ENCODE measurements at places on chromosomes 1 and 21. TPM values are rescaled to one million over a fixed set of nuclear protein-coding genes. Genes with fewer than 3 reads are reported as not detected.

The C1QB gene
- total RNA-seq = not detected

The OLIG2 gene
- total RNA-seq = not detected

The ATP6V1G3 gene
- total RNA-seq = not detected

The FAM72C gene
- total RNA-seq = 3.5 TPM

The UTP11 gene
- 31.7 TPM for total RNA-seq

The MAGOH gene
- 65.2 TPM for total RNA-seq

The CHODL gene
- total RNA-seq = not detected

The USP48 gene
- total RNA-seq = 129 TPM

The MROH7 gene
- 0.86 TPM for total RNA-seq

- no peak overlapping the region for H3K27ac ChIP-seq
- peaks cover 18% of the 10 kb centered on the region for H3K4me1 ChIP-seq
- no peaks in the 10 kb centered on the region for H3K27me3 ChIP-seq
- H3K4me3 ChIP-seq = no peak overlapping the region
- H3K36me3 ChIP-seq = no peaks in the 10 kb centered on the region
- no peak for DNase-seq
Observed at GRCh38 chr1:101379950-101380349, 143.1 kb downstream of the S1PR1 start.

DNA sequence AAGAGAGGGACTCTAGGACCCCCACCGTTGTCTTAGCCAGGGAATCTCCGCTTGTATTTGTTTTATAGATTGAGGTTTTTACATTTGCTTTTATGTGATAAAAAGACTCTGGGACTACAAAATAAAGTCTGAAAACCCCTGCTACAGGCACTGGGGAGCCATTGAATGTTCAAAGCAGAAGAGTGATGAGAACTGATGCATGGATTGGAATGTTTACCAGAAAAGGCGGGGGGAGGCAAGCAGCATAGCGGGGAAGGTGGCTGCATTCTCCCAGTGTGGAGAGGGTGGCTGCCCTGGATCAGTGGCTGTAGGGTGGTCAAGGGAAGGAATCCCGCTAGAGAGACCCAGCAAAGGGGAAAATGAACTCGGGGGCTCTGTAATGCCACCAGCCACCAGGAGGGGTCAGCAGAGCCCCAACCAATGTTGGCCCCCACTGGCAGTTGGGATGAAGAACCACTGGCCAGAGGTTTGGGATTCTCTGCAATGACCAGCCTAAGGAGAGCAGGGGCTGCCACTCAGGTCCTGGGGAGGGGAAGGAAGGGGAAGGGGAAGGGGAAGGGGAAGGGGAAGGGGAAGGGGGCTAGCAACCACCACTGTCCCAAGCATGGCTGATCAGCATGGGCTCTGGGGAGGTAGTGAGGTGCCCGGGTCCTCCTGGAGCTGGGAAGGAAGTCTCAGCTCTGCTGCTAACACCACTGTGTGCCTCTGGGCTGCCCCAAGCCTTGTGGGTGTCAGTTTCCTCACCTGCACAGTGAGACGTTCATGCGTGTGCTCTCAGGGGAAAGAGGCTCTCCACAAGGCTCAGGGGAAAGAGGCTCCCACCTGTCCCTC, 19.2 kb upstream of the PEF1 start:
- no peaks in the 10 kb centered on the region for H3K36me3 ChIP-seq
- peak; percentile 72 for DNase-seq
- no peak overlapping the region for H3K4me3 ChIP-seq

- H3K27ac ChIP-seq = peak overlapping the region; percentile 76
- no peak for DNase-seq
- no peaks in the 10 kb centered on the region for H3K36me3 ChIP-seq
- H3K27me3 ChIP-seq = no peaks in the 10 kb centered on the region
- no peak overlapping the region for H3K4me3 ChIP-seq
Observed at GRCh38 chr1:76153841-76154205, 79.3 kb downstream of the ST6GALNAC3 start.

- H3K4me1 ChIP-seq = no peaks in the 10 kb centered on the region
- DNase-seq = no peak
- no peaks in the 10 kb centered on the region for H3K27me3 ChIP-seq
- H3K4me3 ChIP-seq = no peak overlapping the region
- no peak overlapping the region for H3K27ac ChIP-seq
- no peaks in the 10 kb centered on the region for H3K36me3 ChIP-seq
Observed at GRCh38 chr1:179632868-179633267, 41.2 kb downstream of the TDRD5 start.

GRCh38 chr1:18232052-18232451, 124.5 kb downstream of the IGSF21 start:
- peaks cover 5% of the 10 kb centered on the region for H3K36me3 ChIP-seq
- H3K4me1 ChIP-seq = no peaks in the 10 kb centered on the region
- H3K27me3 ChIP-seq = peaks cover 9% of the 10 kb centered on the region
- H3K27ac ChIP-seq = no peak overlapping the region
- H3K4me3 ChIP-seq = no peak overlapping the region
- DNase-seq = no peak

GRCh38 chr21:44795342-44795741, 6.3 kb downstream of the UBE2G2 start:
- DNase-seq = no peak
- H3K36me3 ChIP-seq = peaks cover 15% of the 10 kb centered on the region
- no peaks in the 10 kb centered on the region for H3K27me3 ChIP-seq
- H3K4me3 ChIP-seq = no peak overlapping the region
- H3K4me1 ChIP-seq = peaks cover 73% of the 10 kb centered on the region

GRCh38 chr1:50548243-50548642, 125.0 kb upstream of the DMRTA2 start:
- no peak for DNase-seq
- H3K4me3 ChIP-seq = no peak overlapping the region
- no peaks in the 10 kb centered on the region for H3K4me1 ChIP-seq
- no peak overlapping the region for H3K27ac ChIP-seq

DNA sequence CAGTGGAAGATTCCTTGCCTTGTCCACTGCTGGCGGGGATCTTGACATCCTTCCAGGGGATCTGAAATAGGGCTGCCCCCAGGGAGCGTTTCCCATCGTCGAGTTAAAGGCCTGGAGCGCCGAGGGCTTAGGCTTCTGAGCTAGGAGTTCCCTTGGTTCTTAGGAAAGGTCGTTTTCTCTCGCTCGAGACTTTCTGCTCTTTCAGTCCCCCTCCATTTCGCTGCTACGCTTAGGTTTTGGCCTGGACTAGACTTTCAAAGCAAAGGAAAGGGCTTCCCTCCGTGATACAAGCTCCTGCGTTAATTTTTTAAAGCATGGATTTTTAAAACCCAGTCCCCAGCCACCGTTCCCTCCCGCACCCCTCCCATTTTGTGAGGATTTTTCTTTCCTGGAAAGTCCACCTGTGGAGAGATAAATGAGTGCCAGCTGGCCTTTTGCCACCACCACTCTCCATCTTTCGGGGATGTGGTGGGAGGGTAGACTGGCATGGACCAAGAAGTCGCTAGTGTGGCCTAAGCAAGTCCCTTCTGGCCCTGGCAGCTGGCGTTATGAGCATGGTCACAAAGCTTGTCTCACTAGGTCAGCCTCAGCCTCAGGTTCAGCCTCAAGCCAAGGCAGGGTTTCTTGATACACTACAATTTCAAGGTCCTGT, 9.2 kb downstream of the NR5A2 start:
- no peak overlapping the region for H3K4me3 ChIP-seq
- no peaks in the 10 kb centered on the region for H3K36me3 ChIP-seq
- H3K27ac ChIP-seq = no peak overlapping the region
- no peak for DNase-seq

DNA sequence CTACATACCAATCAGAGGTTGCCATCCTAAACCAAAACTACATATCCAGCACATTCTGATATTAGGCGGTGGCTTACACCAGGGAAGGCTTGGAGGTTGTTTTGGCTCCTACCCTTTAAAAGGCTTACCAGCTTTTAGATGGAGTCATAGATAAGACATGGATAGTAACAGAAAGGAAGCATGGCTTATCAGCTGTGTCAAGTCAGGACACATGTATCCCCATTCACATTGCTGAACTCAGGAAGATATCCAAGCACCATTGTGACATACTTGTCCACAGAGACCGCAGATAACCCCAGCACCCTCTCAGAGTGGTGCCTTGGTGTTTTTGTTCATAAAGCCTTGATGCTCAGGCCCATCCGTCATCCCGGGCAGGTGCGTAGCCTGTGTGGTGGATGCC, 39.7 kb downstream of the ADARB1 start:
- peaks cover 67% of the 10 kb centered on the region for H3K4me1 ChIP-seq
- no peaks in the 10 kb centered on the region for H3K36me3 ChIP-seq
- DNase-seq = no peak

DNA sequence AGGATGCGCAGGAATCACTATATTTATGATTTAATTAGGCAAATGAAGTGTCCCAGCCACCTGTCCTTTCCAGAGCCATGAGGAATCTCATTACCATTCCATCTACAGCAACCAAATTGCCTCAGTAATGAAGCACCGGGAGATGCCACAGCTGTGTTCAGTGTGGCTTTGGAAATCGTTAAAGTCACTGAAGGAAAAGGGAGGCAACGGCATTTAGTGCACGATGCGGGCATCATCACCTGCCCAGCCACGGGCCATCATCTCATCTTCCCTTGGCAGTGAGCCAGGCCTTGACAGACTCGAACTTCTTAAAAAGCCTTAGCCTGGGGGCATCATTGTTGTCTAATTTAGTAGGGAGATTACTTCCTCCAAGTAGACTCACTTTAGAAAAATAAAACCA, 67.8 kb downstream of the CNIH3 start:
- H3K27me3 ChIP-seq = no peaks in the 10 kb centered on the region
- H3K4me1 ChIP-seq = no peaks in the 10 kb centered on the region
- no peaks in the 10 kb centered on the region for H3K36me3 ChIP-seq
- no peak for DNase-seq
- H3K27ac ChIP-seq = no peak overlapping the region

DNA sequence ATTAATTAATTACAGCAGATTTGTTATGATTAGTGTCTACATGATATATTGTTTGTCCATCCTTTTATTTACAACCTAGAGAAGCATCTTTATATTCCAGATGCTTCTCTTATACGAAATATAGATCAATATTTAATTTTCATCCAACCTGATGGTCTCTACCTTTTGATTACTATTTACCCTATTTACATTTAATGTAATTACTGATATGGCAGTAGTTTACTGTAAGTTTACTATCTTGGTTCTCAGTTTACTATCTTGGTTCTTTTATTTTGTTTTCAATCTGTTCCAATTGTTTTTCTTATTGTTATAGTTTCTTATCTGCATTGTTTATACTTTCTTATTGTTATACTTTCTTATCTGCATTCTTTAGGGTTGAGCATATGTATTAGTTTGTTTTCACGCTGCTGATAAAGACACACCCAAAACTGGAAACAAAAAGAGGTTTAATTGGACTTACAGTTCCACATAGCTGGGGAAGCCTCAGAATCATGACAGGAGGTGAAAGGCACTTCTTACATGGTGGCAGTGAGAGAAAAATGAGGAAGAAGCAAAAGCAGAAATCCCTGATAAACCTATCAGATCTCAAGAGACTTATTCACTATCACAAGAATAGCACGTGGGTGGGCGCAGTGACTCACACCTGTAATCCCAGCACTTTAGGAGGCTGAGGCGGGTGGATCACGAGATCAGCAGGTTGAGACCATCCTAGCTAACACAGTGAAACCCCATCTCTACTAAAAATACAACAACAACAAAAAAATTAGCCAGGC, 28.9 kb downstream of the FAF1 start:
- peak; percentile 5 for DNase-seq
- no peaks in the 10 kb centered on the region for H3K27me3 ChIP-seq
- H3K4me1 ChIP-seq = peaks cover 32% of the 10 kb centered on the region
- no peak overlapping the region for H3K4me3 ChIP-seq
- H3K36me3 ChIP-seq = peaks cover 5% of the 10 kb centered on the region
- H3K27ac ChIP-seq = peak overlapping the region; percentile 69

- peak overlapping the region; percentile 94 for H3K27ac ChIP-seq
- H3K27me3 ChIP-seq = no peaks in the 10 kb centered on the region
- H3K4me3 ChIP-seq = peak overlapping the region; percentile 83
- peaks cover 91% of the 10 kb centered on the region for H3K4me1 ChIP-seq
- peaks cover 8% of the 10 kb centered on the region for H3K36me3 ChIP-seq
Observed at GRCh38 chr1:207825409-207825695, 73.5 kb downstream of the CD46 start.

- peaks cover 29% of the 10 kb centered on the region for H3K36me3 ChIP-seq
- peak overlapping the region; percentile 96 for H3K27ac ChIP-seq
- no peaks in the 10 kb centered on the region for H3K27me3 ChIP-seq
- peak overlapping the region; percentile 82 for H3K4me3 ChIP-seq
Observed at GRCh38 chr1:156221986-156222692, 9.3 kb downstream of the PMF1 start.

DNA sequence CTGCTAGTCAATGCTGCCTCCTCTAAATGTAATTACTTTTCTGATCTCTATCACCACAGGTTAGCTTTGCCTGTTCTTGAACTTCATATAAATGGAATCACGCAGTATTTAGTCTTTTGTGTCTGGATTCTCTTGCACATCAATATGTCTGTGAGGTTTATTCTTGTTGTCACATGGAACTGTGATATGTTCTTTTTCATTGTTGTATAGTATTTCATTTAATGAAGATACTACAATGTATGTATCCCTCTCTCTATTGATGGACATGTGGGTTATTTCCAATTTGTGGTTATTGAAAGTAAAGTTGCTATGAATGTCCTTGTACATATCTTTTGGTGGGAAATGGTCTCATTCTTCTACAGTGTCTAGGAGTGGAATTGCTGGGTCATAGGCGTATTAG, 16.7 kb upstream of the PADI1 start:
- no peaks in the 10 kb centered on the region for H3K27me3 ChIP-seq
- DNase-seq = no peak
- H3K27ac ChIP-seq = no peak overlapping the region

DNA sequence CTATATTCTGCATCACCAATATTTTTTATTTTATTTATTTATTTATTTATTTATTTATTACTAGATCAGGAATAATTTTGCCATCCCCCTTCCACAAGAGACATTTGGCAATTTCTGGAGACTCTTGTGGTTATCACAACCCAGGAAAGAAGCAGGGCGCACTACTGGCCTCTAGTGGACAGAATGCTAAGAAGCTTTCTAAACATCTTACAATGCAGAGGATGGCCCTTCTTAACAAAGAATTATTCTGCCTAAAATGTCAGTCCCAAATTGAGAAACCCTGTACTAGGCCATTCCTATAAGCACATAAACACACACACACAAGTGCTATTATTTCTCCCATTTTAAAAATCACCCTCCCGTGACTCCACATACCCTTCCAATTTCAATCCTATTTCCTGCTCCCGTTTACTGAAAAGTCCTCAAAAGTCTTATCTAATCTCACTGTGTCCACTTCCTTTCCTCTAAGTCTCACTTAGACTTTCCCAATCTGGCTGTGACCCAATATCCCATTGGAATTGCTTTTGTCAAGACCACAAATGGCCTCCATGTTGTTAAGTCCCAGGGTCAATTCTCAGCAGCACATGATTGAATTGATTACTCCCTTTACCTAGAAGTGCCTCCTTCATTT, 43.7 kb upstream of the RNF11 start:
- no peaks in the 10 kb centered on the region for H3K36me3 ChIP-seq
- no peak overlapping the region for H3K27ac ChIP-seq
- H3K4me3 ChIP-seq = no peak overlapping the region
- DNase-seq = peak; percentile 55
- H3K27me3 ChIP-seq = peaks cover 8% of the 10 kb centered on the region

All from activated T-cell treated with anti-CD3 and anti-CD28 coated beads, Interleukin-2, amount 50 U/mL, for 72 hours (primary cell).